ENCODE measurements at places on chromosomes 12 and 14. TPM values are rescaled to one million over a fixed set of nuclear protein-coding genes. Genes with fewer than 3 reads are reported as not detected.

- DNase-seq, result no peak
These were observed 6.6 kb upstream of the WNT5B start for GRCh38 chr12:1622406-1622805.

DNA sequence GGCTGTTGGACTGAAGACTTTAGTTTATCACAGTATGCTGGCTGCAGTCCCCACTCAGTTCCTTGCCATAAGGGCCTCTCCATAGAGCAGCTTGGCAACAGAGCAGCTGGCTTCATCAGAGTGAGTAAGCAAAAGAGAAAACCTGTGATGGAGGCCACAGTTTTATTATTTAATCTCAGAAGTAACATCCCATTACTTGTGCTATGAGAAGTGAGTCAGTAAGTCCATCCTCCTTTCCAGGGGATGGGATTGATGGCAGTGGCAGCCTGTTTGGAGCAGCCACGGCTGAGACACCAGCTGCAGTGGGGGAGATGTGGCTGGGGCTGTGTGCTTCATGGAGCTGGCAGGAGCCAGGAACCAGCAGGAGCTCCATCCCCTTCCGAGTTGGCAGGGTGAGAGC, 138.5 kb upstream of the SRRM4 start:
- no peak for DNase-seq

GRCh38 chr12:84172823-84173424, 739.7 kb downstream of the SLC6A15 start:
- no peak for DNase-seq

GRCh38 chr14:64906022-64906421, 8.2 kb upstream of the CHURC1 start:
- DNase-seq, result no peak

- DNase-seq, result no peak
These were observed 2.3 kb upstream of the PRPH start for GRCh38 chr12:49292729-49293055.

DNA sequence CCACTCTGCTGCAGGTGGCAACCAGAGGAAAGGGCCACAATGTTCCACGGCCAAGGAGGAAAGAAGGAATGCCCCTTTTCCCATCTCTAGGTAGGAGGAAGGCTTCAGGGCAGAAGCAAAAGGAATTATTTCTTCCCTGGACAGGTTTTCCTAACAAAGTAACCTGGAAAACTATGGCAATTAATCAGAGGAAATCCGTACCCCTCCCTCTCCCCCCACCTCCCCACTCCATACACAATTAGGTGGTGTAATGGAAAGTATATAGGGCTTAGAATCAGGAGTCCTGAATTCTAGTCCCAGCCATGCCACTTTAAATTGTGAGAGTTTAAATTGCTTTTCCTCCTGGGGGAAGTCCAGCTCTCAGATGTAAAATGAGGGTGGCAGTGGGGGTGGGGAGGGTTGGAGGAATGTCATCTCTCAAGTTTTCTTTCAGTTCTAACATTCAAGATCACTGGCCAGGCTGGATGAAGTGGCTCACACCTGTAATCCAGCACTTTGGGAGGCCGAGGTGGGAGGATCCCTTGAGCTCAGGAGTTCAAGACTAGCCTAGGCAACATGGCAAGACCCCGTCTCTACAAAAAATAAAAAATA, 1.7 kb downstream of the DHH start:
- DNase-seq, result no peak

Gene RFX4
- total RNA-seq, result not detected

Gene SPATS2
- 6.3 TPM for total RNA-seq

Gene GEMIN2
- 17.0 TPM for total RNA-seq

All from naive thymus-derived CD8-positive, alpha-beta T cell (primary cell).